ENCODE measurements at places on chromosomes 5 and 9.

- DNase-seq = no peak
These were observed 17.3 kb upstream of the ZNF474 start for GRCh38 chr5:122112063-122112462.

GRCh38 chr9:105330755-105331154 lies 86.3 kb downstream of the SLC44A1 start:
- no peak for DNase-seq

DNA sequence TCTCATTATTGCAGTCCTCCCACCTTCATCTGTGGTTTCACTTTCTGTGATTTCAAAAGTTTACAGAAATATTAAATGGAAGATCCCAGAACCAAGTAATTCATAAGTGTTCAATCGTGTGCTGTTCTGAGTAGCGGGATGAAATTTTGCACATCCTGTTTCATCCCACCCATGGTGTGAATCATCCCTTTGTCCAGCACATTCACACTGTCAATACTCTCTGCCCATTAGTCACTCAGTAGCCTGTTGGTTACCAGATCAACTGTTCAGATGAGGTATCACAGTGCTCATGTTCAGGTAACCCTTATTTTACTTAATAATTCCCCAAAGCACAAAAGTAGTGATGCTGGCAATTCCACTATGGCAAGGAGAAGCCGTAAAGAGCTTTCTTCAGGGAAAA lies 26.8 kb downstream of the FAM81B start:
- DNase-seq = peak; percentile 26

DNA sequence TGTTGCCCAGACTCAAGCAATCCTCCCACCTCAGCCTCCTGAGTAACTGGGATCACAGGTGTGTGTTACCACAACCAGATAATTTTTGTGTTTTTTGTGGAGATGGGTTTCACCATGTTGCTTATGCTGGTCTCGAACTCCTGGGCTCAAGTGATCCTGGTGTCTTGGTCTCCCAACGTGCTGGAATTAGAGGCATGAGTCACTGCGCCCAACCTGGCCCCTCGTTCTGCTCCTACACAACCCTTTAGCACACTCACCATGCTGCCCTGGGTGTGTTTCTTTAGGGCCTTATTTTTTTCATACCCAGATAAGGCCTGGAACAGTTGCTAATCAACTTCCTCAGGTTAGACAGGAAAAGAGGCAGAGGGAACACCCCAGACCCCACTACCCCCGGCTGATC lies 2.6 kb downstream of the PDZD2 start:
- DNase-seq = no peak

DNA sequence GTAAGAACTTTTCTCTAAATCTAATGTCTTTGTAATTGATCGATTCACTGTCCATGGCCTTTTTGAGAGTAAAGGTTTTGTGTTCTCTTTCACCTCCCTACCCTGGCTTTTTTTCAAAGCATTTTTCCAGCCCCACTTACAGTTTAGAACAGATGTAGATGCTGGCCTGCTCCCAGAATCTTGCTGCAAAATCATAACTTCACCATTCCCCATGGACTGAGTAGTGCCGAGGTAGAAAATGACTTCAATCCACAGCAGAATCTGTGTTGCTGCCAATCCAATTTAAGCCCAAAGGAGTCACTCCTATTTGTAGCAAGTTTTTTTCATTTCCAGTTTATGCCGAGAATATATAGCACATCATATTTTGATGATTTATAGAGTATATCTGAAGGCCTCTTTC lies 46.5 kb upstream of the CEMIP2 start:
- no peak for DNase-seq

DNA sequence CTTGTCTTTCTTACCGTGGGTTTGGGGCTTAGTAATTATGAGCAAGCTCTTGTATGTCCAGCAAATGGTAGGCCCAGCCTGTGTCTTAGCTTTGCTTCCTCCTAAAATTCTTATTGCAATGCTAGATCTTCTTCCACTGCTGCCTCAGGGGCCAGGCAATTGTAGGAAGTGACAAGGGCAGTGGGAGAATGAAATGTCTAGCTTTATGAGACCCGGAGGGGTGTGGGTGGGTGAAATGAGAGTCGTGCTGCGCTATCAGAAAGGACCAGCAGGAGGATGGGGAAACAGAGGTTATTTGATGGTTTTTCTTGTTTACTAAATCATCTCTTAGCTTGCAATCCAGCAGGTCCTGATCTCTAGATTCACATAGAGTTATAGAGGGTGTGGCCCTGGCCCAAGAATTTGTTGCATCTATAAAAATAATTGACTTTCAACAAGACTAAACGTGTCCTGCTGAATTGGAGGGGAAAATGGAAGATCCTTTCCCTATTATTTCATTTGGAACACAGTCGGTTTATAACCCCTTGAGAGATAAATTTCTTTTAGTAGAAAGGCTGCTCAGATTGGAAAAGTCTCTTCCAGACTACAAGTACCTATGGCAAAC lies 43.7 kb downstream of the ZNF366 start:
- no peak for DNase-seq

DNA sequence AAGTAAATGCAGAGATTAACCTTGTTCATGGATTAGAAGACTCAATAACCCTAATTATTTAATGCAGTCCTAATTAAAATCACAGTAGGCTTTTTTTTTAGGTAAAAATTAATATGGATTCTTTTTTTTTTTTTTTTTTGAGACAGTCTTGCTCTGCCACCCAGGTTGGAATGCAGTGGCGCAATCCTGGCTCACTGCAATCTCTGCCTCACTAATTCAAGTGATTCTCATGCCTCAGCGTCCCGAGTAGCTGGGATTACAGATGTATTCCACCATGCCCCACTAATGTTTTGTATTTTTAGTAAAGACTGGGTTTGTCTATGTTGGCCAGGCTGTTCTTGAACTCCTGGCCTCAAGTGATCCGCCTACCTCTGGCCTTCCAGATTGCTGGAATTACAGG lies 40.6 kb downstream of the DENND4C start:
- DNase-seq = no peak

DNA sequence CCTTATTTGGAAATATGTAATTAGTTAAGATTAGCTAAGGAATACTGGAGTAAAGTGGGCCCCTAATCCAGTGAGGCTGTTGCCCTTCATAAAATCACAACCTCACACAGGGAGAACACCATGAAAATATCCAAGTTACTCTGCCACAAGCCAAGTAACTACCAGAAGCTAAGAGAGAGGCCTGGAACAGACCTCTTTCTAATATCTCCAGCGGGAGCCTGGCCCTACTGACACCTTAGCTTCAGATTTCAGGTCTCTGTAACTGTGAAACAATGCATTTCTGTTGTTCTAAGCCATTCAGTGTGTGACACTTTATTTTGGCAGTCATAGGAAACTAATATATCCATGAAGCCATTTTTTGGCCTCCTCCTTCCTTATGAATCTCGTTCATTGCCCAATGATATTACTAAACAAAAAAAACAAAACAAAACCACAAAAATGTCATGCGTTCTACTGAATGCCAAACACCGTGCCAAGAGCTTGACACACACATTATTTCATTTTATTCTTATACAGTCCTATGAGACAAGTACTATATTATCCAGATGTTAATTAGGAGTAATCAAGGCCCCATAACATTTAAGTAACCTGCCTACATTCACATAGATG lies 699.0 kb downstream of the MAT2B start:
- no peak for DNase-seq

DNA sequence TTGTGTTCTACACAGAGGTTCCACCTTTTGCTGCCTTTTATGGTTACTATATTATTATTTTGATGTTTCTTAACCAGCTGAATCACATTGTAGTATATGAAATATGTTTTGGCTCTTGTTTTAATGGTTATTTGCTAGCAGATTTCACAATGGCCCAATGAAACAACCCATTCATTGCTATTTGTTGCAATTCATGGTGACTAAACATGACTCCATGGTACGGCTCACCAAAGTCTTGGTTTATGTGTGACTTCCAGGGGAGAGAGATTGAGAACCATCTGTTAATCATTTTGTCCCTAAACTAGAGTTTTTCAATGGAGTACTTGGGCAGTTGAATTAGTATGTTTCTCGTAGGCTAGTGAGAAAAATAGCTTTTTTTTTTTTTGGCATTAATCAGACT lies 108.4 kb downstream of the GHR start:
- DNase-seq = no peak

DNA sequence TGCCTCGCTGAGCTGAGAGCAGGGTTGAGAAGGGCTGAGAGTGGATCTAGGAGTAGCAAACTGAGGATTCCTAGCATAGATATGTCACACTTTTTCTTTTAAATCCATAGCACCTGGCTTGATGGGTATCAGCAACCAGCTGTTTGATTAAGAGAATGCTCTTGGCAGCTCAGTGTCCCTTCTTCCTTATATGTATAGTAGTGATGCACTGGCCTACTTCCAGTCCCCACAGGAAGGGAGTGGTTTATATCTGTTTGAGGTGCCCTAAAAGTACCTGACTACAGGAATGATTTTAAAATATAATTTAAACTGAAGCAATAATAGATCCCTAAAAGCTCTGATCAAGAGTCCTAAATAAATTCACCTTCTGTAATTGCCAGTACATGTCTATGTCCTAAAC lies 546.8 kb upstream of the ZNF608 start:
- DNase-seq = no peak
